ENCODE measurements at places on chromosomes 5 and 9.

DNA sequence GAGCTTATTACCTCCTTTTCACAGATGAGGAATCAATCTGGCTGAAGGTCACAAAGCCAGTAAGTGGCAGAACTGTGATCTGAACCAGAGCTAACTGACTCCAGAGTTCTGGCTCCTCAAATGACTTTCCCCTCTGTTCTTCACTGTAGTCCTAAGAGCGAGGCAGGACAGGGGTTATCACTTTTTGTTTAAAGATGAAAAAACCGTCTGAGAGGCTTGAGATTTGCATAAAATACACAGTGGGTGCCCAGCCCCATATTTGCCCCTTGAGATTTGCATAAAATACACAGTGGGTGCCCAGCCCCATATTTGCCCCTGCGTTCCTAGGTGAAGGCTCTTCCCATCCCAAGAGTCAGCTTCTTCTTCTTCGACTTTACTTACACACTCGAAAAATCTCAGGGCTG, 667 bp downstream of the FBXO10 start:
- no peak for DNase-seq

GRCh38 chr5:141793881-141794280, 84.3 kb downstream of the PCDH1 start:
- no peak for DNase-seq

DNA sequence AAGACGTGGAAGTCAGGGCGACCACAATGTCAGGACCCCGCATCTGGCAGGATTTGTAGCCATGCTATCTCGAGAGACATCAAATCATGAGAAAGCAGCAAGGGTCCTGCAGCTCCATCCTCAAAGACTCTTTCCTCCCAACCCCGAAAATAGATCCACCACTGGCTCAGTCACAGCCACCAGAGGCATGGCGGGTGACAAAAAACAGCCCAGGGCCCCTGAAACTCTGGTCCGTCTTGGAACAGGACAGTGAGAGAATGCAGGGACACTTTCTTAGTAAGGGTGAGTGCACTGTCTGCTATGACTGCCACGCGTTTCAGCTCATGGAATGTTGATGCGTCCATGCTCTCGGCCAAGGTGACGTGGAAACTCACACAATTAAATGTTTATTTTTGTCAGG, 220.9 kb downstream of the IRX2 start:
- DNase-seq = no peak

DNA sequence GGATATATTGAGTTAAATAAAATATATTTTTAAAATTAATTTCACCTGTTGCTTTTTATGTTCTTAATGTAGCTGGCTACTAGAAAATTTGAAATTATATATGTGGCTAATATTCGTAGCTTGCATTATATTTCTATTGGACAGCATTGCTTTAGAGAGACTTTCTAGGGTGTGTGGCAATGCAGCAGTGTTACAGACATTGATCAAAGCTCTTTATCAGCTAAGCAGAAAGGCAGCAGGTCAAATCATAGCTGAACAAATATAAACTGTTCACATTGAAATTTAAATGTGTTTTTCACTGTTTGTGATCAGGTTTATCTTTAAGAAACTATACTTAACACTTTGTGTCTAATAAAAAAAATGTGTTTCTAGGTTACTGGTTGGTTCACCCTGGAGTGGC, 52.6 kb downstream of the ITGA2 start:
- DNase-seq = no peak

DNA sequence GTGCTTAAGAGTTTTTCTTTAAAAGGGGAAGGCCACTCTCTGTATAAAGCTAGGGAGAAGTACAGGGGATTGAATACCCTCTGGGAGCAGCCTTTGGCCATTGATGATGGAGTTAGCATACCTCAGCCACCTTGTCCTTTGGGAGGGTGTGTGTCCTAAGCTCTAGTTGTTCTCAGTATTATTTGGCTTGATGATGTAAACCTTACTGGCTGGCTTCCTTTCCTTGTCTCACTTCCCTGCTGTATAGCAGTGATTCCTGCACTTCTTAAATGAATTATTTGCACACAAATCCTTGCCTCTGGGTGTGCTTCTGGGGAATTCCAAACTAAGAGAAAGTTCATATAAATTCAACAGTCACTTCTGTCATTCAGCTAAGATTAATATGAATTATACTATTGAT, 234.9 kb upstream of the RIOK2 start:
- DNase-seq = no peak

Data from epithelial cell of esophagus (primary cell).